NCI-H774 (cell line): ENCODE measurements at places on chromosomes 7 and 10.

DNA sequence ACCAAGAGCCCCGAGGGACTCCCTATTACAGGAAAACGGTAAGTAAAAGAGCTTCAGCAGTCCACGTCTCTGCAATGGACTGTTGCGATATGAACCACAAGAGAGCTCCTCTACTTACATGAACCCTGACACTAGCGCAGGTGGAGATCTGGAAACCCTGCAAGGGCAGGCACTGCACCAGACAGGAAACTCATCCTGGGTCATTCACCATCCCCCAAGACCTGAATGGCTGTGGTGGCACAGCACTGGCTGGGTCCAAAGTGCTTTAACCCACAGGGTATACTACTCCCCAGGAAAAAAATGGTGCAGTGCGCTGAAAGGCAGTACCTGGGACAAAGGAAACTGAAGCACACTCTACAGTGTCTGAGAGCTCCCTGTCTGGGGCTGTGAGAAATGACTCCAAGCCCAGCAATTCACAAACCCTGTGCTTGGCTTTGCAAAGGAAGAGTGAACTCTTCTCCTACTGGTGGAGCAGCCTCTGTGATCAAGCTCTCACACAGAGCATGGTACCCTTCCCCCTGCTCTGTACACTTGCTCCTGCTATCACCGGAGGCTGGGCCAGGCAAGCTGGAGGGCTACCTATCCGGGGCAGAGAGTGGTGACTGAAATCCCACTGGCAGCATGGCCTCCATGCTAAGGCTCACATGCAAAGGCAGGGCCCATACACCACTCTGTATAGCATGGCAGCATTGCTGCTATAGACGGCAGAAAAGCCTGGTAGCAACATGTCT, 44.9 kb downstream of the HIBADH start:
- no peak for DNase-seq

DNA sequence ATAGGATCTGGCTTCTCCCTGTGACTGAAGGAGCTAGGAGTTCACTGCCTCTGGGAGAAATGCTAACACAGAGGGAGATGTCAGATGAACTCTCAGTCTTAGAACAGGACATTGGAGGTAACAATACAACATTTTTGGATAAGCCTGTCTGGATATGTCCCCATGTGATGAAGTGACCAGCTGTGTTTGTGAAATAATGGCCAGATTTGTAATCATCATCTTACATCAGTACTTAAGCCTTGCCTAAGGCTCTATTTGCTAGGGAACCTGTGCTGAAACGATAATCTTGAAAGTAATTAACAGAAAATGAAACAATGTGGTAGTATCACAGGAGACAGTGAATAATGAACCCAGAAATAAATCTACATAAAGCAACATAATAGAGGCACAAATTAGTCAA, 56.2 kb downstream of the CRPPA start:
- no peak for DNase-seq

DNA sequence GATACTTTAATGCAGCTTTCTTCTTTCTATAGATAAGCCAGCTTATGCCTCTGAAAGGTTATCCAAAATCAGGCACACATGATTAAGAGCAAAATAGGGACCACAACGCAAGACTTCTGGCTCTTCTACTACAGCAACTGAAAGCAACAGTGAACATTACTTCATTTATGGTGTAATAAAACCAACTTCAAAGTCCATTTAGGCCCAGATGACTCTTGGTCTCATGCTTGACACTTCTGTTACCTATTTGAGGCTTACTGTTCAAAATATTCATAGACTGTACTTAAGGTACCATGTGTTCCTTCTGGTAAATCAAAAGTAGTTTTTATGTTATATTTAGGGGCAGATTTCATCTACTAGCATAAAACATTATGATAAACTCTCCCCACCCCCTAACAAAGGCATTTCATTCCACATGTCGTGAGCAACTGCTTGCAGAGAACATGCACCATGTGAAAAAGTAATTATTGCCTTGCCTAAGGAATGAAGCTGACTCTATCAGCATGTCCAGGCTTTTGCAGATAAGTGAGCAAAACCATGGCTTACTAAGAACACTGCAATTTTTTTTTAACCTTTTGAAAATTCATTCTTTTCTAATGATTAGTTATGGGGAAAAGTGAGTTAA, 154.9 kb upstream of the ITGB1 start:
- no peak for DNase-seq

- no peak for DNase-seq
Observed at GRCh38 chr7:122273117-122273516, 31.4 kb downstream of the FEZF1 start.

DNA sequence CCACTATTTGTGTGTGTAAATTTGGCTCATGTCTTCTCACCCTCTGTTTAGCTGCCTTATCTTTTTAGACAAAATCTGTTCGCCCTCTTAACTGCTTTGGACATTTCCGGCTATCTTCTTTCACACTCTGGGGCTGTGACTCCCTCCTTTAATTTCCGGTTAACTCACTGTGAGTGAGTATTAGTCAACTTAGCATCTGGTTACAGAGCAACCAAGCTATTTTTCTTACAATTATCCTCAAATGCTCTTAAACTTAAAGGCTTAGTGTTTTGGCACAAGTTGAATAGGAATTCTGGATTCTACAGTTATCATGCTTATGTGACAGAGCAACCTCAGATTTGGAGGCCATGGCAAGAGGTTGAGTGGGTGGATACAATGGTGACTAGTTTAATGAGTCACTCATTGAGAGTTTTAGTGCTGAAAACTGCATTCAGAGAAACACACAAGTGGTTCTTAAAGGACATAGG, 177.6 kb upstream of the SEMA3A start:
- no peak for DNase-seq

- DNase-seq: no peak
Observed at GRCh38 chr10:119416855-119417254, 125.7 kb downstream of the RGS10 start.
